ENCODE measurements at places on chromosomes 1 and 21.
A peak's percentile ranks its signal among the peaks of the same experiment; 100 is the strongest.

DNA sequence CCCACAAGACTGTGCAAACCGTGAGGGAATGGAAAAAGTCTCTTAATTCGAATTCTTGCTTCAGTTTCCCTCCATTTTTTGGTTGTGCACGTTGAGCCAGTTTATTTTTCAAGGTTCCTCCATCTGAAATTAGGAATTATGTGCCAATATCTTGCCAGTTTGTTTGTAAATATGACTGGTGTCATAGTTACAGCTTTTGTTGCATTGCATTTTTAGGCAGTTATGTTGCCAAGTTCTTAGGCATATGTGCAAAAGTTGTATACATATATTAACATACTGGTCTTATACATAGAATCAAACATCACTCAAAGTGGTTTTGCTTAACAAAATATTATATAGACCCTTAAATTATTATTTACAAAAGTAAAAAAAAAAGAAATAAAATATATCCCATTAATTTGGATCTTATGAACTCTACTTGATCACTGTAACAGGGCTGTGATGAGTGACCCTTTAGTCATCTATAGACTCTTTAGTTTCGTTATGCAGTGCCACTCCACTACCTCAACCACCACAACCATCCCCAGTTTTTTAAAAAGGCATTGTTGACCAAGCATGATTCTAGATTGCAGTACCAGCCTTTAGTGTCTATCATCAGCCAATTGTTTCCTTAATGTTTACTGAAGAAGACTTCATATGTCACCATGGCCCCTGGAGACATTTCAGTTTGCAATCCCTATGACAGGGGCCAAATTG lies 20.9 kb upstream of the DYNLT5 start:
- DNase-seq, result no peak

GRCh38 chr1:174217787-174218574 lies 58.7 kb downstream of the RABGAP1L start:
- peak; percentile 31 for DNase-seq

GRCh38 chr1:8858888-8859706 lies 19.4 kb downstream of the ENO1 start:
- no peak for DNase-seq

GRCh38 chr1:156896490-156897033 lies 3.0 kb downstream of the PEAR1 start:
- peak; percentile 61 for DNase-seq

GRCh38 chr1:228340686-228341449 lies 65.8 kb downstream of the TRIM11 start:
- no peak for DNase-seq

DNA sequence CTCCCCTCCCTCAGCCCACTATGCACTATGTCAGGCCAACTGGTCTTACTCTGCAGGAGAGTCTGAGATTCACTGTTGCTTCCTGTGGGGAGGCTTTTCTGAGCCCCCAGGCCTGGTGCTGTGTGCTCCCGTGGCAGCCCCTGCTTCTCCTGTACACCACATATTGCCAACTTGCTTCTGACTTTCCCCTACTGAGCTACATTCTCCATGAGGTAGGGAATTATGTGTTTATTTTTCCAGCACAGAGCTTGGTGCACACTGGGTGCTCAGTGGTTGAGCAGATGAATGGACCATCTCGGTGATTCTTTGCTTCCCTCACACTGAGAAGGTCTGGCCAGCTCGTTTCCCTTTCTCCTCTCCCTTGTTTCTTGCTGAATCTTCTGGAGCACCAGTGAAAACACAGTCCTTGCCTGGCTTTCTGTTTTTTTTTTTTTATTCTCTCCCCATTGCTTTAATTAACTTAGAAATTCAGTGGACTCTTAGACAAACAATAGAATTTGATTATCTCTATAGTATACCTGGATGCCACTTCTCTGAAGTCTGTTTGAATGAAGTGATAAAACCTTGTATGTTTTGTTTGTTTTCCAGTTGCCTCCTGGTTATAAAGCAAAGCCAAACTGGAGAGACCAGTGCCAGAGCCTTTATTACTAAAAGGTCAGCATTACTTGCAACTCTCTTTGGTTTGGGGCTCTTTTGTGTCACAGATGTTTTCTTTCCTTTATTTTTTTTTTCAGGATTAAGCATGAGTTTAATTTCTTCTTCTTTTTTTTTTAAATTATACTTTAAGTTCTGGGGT lies 50.3 kb upstream of the CNIH3 start:
- DNase-seq, result no peak
